Activated T-cell treated with anti-CD3 and anti-CD28 coated beads for 1 hour (primary cell): ENCODE measurements at places on chromosomes 4 and X.

DNA sequence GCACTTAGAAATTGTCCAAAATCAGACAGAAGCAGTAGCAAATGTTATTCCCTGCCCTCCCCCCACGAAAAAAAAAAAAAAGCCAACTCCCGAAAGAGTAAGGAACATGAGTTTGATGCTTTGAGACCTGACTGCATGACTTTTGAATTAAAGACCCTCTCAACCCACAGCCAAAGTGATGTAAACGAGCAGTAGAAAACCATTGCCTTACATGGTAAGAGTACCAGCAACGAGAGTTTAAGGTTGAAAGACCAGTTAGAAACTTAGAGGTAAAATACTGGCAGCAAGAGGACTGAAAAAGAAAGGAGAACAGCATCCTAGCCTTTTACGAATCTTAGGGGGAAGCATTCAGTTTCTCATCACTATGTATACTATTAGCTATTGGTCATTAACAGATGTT, 10.0 kb upstream of the ANXA10 start:
- no peak for DNase-seq

DNA sequence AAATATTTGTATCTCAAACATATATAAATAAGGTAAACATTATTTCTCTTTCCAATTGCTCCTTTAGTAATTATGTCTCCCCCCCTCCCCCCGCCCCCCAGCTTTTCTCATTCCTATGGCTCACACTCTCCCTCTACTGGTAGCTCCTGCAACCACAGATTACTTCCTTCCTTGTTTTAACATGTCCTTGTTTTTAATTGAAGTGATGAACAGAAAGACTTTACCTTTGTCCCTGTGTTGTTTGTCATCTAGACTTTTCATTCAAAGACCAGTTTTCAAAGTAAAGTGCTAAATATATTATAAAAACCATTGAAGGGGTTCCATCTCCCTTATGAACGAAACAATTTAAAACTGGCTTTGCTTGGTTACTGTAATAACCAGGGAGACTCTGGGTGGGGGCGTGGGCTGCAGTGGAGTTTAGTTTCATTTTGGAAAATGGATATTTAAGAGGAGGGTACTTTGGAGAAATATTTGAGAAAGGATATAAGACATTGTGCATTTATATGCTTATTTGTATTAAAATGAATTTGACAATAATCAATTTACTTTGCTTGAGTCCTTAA, 352.9 kb downstream of the RAPGEF2 start:
- no peak for DNase-seq

DNA sequence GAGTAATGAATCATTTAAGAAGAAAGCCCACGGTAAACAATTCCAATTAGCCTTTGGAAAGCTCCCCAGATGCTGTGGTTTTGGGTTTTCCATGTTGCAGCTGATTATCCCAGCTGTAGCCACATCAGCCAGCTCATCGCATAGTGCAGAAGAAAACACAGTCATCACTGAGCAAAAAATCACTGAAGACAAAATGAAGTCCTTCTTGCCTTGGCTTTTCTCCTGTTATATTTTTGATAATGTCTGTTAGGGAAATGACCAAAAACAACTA, 193.0 kb upstream of the C1QTNF7 start:
- DNase-seq = no peak

DNA sequence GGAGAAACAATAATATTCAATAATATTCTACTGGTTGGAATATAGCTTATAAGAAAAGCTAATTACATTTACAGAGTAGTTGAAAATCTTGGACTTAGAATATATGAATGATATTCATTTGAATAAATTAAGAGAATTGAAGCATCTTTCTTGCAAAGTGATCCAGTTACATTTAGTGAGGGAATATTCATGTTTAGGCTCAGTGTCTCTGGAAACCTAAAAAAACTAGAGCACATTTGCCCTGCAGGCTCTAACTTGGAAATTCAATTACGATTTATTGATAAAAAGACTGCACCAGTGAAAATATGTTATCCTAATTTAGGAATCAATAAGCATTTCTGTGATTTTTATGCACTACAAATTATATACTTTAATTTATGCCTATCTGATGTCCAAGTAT, 58.3 kb upstream of the RAP1GDS1 start:
- DNase-seq = no peak

DNA sequence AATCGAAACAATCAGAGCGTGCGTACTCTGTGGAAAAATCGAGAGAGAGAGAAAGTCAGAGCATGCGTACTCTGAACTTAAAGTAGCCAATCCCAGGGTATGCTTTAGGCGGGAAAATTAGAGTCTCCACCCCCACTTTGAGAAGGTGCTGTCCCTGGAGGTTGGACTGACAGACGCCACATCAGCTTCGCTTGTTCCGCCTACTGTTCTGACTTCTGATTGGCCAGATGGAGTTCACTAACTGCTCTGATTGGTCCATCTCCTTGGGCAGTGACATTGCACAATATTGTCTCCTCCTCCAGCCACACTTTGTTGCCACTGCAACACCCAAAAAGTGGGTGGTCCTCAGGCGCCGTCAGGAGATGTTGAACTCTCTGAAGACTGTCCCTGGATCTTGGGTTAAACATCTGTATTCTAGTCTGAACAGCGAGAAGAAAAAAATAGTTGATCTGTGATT, at the start of gene SSX5:
TSS of gene SSX5 (minus strand) at position 51 of the 457 bp plus-strand sequence. CDS start 1,437 bp downstream, outside the sequence.
- DNase-seq = no peak

- no peak for DNase-seq
Measured at GRCh38 chr4:137467537-137467936, 64.8 kb downstream of the PCDH18 start.

DNA sequence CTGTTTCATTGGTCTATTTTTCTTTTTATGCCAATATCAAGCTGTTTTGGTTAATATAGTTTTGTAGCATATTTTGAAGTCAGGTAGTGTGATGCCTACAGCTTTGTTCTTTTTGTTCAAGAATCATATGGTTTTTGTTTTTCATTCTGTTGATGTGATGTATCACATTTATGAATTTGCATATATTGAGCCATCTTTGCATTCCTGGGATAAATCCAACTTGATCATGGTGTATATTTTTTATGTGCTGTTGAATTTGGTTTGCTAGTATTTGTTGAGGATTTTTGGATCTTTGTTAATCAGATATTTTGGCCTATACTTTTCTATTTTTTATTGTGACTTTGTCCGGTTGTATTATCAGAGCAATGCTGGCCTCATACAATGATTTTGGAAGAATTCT, 74.8 kb downstream of the GPAT3 start:
- DNase-seq = no peak

- DNase-seq = no peak
Measured at GRCh38 chr4:81360737-81361136, 111.0 kb downstream of the RASGEF1B start.
